ENCODE measurements at places on chromosomes 11 and 22.

DNA sequence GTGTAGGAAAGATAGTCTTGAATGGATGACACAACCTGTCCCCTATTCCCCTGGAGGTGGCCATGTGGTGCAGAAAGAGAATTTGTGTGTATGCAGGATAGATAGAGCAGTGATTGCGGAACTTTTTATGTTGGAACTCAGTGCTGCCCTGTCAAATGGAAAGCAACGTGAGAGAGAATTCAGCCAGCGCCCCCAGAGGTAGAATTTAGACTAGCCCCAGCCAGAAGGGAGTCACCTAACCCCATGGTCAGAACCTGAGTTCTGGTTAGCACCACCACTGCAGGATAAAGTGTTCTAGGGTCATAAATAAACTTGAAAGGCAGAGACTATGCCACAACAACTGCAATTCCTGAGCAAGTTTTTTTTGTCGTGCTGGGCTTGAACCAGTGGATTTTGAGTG, 152.9 kb upstream of the GRIA4 start:
- DNase-seq, result no peak

GRCh38 chr11:12223771-12224536, 113.6 kb downstream of the MICAL2 start:
- DNase-seq, result peak; percentile 53

DNA sequence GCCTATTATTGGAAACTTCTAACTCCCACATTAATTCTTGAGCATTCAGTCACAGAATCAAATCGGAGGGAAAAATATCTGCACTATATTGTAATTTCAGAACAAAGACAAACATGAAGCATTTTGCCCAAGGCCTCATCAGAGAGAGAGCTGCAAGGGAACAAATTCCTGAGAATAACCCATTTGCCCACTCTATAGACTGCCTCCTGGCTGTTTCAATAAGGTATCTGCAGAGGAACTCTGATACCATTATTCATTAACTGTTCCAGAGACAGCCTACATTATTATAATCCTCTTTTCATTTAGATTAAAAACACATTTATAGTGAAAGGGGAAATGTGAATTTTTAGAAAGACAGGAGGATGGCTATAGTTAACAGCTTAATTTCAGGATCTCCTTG, 663.9 kb downstream of the DLG2 start:
- DNase-seq, result no peak

DNA sequence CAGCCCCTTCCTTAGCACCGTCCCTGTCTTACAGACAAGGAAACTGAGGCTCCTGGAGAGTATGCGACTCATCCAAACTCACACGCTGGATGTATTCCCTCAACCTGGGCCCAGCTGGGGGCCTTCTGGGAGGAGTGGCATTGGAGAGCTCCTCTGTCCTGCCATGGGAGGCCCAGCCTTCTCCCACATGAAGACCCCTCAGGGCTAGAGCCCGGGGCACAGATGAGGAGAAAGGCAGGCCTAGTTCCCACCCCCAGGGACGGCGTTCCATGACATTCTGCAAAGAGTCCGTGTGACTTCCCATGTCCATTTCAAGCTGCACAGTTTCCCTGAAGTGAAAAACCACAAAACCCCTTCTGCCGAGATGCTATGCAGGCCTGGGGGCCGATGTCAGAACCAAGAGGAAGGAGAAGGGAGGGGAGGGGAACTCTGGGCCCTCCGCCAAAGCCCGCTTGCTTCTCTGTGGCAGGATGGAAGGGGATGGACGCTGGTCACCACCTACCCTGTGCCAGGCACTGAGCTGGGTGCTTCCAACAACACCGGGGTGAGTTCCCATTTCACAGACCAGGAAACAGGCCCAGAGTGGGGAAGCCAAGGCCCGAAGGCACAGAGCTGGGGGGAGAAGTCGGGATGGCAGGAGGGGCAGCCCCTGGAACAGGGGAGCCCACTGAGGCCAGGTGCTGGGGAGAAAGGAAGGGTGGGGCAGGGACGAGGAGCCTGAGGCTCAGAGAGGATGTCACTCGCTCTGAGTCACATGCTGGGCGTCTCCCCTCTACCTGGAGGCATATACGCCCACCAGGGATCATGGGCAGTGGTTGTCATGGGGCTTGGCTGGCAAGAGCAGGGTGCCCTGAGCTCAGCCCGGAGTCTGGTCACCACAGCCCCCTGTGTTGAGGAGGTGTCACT, 15.7 kb downstream of the RAC2 start:
- DNase-seq, result peak; percentile 42

DNA sequence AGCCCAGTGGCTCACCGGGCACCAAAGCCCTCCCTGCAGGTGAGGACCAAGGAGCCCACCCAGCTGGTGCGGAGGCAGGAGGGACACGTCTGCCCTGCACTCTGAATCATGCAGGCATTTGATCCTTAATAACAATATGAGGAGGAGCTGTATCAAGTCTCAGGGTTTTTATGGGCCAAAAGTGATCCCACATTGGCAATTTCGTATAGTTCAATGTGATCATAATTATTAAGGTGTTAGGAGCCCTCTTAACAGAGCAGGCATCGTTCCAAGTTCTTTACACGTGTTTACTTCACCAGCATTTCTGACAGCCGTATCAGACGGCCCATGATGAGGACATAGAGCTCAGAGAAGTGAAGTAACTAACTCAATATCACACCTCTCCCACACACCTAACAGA, 91.9 kb upstream of the PRR5 start:
- no peak for DNase-seq

DNA sequence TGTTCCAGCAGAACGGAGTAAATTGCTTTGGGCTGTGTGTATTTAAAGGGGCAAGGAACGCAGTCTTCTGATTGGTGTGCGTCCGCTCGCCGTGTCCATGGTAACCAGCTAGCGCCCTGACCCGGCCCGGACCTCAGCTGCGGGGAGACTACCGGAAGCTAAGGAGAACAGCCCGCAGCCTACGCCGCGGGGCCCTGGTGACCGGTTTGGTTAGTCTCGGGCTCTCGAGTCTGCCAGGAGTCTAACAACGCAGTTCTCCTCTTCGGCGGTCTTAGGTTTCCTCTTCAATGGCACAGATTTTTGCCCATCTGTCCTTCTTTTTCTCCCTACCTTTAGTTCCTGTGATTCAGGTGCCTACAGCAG, 3.5 kb upstream of the OR56A3 start:
- DNase-seq, result peak; percentile 10

DNA sequence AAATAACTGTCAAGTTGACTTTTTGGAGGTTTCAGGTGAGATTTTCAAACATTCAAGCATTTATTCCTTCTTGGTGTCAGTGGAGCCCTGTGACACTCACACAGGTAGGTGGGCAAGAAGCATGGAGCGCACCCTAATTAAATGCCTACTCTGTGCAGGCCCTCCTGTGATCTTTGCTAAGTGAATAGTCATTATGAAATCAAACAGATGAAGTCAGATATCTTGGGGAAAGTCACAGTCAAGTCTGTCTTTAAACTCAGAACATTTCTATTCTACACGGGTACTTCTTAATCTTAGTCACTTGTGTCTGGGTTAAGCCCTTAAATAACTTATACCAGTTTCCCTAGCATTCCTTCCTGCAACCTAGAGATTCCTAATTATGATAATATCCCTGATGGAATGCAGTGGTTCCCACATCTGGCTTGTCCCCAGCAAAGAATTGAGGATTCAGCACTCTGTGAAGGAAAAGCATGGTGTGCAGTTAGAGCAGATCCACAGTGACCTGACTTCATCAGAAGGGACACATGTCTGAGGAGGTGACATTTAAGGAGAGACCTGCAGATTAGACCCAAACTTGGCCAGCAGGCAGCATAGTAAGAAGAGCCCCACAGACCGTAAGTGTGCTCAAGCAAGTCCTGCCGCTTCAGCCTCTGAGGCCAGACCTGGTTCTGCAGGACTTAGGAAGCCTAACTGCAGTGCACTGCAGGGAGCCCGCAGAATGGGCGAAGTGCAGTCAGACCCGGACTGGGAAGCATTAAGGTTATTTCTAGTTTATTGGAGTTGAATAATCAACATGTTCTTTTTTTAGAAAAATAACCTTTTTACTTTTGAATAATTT, 85.3 kb upstream of the GAL start:
- no peak for DNase-seq

DNA sequence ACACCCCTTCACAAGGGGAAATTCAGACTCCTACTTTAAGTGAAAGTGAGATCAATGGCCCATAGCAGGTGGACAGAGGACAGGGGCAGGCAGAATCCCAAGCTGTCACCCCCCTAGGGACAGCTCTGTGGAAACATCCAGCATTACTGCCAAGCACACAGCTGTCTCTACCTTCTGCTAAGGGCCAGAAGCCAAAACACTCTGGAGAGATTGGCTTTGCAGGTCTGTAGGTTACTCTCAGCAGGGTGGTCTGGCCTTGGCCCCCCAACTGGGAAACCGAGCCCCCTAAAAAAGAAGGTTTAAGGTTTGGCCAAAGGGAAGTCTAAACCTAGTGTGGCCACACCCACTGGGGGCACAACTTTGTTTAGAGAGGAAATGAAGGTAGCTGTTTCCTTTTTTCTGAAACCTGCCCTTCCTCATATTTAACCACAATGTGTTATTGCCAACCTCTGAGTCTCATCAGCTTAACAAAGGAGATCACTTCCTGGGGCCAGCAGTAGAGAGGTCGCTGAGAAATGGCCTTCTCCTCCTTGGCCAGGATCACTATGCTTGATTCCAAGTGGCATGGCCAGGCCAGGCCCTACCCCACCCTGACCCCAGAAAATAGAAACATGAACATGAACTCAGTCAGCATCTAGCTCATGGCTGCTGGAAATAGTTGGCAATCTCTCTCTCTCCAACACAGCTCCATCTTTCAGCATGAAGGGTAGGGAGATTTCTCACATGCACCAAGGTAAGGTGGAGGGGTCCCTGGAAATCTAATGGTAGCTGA, 25.9 kb upstream of the SCARF2 start:
- no peak for DNase-seq

GRCh38 chr22:47564651-47565434, 802.4 kb downstream of the TBC1D22A start:
- DNase-seq, result peak; percentile 71

- no peak for DNase-seq
Observed at GRCh38 chr11:36273110-36273509, 16.1 kb downstream of the COMMD9 start.

- DNase-seq, result peak; percentile 72
Observed at GRCh38 chr11:86896441-86896841, 58.8 kb downstream of the FZD4 start.

DNA sequence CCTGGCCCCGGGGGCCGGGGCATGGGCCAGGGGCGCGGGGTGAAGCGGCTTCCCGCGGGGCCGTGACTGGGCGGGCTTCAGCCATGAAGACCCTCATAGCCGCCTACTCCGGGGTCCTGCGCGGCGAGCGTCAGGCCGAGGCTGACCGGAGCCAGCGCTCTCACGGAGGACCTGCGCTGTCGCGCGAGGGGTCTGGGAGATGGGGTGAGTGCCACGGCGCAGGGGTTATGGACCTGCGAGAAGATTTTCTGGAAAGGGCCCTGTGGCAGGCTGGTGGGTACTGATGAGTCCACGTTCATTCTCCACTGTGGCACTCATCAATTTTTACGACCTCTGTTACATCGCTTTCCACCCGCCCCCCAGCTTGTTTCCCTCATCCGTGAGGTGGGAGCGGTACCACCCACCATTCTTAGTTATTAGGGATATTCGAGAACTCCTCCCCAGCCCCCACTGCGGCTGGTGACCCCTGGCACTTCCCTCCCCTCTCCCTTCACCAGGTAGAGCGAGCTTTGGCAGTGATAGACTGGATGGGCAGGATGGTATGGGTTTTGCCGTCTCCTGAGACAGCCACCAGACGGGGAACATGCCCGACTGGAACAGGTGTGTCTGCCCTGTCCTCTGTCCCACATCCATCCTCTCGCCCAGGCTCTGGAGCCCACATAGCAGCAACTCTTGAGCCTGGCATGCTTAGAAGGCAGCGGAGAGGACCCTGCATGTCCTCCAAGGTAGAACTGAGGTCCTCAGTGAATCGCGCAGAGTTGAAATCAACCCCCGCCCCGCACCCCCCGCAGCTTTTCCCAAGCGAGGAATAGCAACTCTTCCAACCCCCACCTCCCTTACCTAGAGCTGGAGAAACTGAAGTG, 562 bp downstream of the DGAT2 start:
- DNase-seq, result no peak

GRCh38 chr11:46208803-46209202, 68.7 kb upstream of the CREB3L1 start:
- no peak for DNase-seq

DNA sequence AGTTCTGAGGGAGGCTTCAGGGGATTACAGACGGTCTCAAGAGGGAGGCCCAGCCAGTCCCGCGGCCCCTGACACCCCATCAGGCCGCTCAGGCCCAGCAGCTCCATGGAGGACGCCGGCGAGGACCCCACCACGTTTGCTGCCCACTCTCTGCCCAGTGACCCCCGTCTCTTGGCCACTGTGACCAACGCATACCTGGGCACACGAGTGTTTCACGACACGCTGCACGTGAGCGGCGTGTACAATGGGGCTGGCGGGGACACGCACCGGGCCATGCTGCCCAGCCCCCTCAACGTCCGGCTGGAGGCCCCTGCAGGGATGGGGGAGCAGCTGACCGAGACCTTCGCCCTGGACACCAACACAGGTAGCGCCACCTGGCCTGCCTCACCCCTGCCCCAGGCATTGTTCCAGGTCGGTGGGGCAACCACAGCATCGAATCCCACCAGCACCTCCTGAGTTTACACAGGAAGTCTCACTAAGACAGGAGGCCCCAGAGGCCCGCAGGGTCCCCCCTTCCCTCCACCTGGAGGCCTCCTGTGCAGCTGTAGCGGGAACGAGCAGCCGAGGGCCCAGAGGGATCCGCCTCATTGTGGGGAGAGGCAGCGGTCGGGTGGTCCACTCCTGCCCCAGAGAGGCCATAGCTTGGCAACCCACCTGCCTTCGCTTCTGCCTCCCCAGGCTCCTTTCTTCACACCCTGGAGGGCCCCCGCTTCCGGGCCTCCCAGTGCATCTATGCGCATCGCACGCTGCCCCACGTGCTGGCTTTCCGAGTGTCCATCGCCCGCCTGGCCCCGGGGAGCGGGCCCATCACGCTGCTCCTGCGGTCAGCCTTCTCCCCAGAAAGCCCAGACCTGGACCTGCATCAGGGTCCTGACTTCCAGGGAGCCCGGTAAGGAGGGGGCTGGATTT, 1.0 kb downstream of the PGGHG start:
- no peak for DNase-seq

DNA sequence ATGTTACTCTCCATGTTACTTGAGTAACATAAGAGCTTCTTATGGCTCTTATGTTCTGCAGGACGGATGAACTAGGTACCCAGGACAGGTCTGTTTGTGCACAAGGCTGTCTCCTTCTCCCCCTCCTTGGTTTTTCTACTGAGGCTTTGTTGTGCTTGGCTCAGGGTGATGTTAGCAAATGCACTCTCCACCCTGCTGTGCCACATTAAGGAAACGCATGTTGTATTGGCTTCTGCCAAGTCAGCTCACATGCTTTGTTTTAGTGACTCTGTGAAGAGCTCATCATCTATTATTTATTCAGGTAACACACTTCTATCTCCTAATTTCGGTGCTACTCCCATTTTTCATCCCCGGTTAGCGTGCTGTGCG, 108.3 kb downstream of the PTPRJ start:
- DNase-seq, result no peak

DNA sequence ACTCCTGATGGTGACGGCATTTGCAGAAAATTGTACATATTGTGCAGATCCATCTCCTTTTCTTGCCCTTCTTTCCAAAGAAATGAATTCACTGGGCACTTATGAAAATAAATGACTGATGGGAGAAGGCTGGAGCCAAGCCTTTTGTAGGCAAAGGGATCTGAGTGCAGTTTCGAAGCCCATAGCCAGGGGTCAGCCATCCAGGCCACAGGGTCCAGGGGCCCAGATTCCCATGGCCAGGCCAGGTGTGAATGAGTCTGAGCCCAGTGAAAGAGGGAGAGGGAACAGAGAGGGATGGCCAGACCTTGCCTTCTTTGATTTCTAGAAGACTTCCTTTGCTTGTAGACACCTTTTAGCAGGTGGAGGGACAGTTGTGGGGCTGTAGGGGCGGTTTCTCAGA, 209.1 kb downstream of the KIRREL3 start:
- DNase-seq, result no peak

- DNase-seq, result no peak
Observed at GRCh38 chr11:114556135-114556534, 3.5 kb downstream of the NXPE1 start.

Data from lung (tissue), 17 donors.